ENCODE measurements at places on chromosomes 12 and 14. TPM values are rescaled to one million over a fixed set of nuclear protein-coding genes. Genes with fewer than 3 reads are reported as not detected.

GRCh38 chr12:121874071-121874470 is 14.5 kb upstream of the PSMD9 start:
- no peak for DNase-seq

- peak; percentile 18 for DNase-seq
These were observed 59.6 kb upstream of the NCOR2 start for GRCh38 chr12:124626971-124627411.

DNA sequence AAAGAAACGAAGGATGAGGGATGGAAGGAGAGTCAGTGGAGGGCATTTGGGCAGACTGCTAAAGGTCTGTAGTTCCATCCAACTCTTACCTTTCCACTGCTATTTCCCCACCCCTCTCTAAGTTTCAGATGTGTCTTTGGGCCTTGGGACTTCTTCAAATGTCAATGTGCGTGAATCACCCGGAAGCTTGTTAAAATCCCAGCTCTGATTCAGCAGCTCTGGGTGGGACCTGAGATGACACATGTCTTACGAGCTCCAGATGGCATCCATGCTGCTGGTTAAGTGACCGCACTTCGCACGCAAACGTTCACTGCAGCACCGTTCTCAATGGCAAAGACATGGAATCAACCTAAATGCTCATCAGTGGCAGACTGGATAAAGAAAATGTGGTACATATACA is 309.9 kb downstream of the VRK1 start:
- DNase-seq: no peak

DNA sequence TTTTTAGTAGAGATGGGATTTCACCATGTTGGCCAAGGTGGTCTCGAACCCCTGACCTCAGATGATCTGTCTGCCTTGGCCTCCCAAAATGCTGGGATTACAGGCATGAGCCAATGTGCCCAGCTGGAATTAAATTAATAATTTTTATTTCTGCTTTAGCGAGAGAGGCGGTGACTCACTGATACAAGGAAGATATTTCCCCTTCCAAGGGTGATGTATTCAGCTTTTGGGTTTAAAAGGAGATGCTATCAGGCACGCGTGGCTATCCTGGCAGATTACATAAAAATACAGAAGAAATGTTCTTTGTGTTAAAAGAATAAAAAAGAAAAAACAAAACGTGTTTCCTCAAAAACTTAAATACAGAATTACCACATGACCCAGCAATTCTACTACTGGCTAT is 12.4 kb upstream of the P2RX7 start:
- no peak for DNase-seq

GRCh38 chr14:65239938-65240296 is 137.6 kb upstream of the MAX start:
- DNase-seq: no peak

DNA sequence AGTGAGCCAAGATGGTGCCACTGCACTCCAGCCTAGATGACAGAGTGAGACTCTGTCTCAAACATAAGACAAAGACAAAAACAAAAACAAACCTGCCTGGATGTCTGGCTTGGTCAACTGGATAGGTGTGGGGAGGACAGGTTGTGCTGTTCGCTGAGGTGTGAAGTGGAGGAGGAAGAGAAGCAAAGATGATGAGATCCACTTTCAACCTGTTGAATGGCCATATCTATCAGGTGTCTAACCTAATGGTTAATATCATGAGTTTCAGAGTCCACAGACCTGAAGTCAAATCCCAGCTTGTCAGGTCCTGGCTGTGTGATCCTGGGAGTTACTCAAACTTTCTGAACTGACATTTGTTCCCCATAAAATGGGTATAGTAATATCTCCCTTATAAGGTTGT is 9.7 kb upstream of the CCDC177 start:
- DNase-seq: no peak

- DNase-seq: no peak
These were observed 189.9 kb upstream of the CNTN1 start for GRCh38 chr12:40502322-40502721.

DNA sequence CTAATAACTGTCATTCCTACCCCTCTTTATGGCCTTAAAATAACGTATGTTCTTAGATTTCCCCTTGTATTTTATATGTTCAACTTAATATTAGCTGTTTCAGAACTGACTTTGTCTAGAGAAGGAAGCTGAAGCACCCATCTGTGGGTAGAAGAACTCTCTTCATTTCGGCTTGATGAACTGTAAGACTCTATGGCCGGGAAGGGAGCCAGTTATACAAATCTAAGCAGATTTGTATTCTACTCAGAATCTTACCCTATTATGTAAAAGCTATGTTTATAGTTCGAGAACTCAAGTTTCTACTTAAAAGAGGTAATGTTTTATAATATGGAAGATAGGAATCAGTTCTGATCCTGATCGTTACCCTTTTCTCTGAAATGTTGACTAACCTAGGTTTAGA is 390.9 kb upstream of the PRICKLE1 start:
- no peak for DNase-seq

DNA sequence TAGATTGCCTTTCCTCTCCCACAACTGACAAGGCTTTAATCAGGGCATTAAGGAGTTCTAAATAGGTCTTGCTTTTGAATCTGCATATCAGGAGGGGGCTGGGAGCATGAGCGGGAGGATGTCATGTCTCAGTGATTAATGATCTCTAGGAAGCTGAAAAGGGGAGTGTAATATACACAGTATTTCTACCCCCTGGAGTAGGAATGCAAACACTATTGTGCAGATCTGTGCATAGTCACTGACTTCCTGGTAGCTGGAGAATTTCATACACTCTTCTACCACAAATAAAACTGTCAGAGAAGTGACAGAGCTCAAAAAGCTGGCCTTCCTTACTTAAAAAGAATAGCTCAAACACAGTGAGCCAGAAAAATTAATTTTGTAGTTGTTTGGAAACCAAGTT is 65.8 kb downstream of the RIC8B start:
- DNase-seq: peak; percentile 77

- DNase-seq: no peak
These were observed 9.1 kb downstream of the LACRT start for GRCh38 chr12:54625598-54625997.

The CD163L1 gene
- polyA plus RNA-seq: 3.0 TPM

The DTX1 gene
- polyA plus RNA-seq: 11.5 TPM

The EXOC3L4 gene
- 4.5 TPM for polyA plus RNA-seq

The WIF1 gene
- polyA plus RNA-seq: 2.5 TPM

The SCNN1A gene
- 91.6 TPM for polyA plus RNA-seq

The OR6C2 gene
- not detected for polyA plus RNA-seq

Measured in renal cortex interstitium (tissue), 15 donors.